ENCODE measurements at places on chromosomes 2 and 18.

DNA sequence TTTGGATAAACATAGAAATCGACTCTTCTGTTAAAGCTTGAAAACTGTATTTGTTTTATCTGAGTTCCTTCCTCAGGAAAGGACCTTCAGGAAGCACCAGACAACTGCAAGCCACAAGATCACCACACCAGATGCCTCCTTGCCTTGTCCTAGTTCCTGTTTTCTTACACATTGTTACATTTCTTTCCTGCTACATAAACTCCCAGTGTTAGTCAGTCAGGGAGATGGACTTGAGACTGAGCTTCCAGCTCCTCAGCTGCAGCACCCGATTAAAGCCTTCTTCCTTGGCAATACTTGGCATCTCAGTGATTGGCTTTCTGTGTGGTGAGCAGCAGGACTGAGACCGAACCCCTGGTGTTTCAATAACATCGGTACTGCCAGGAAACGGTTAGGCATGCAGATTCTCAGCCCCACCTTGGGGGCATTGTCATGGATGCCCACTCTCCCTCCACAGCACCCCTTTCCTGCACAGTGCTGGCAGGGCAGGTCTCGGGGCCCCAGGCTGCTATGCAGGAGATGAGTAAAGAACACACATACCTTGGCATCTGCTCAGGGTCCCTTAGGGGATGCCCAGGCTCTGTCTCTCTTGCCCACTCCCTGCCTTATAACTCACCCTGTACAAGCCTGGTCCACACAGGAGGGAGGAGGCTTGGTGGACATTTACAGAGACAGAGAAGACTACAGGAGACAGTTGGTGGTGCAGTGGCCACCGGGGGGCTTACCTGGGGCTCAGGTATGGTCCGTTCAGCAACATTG lies 32.6 kb downstream of the ANKMY1 start:
- DNase-seq = no peak

GRCh38 chr2:20418519-20418918 lies 28.4 kb upstream of the RHOB start:
- peak; percentile 15 for DNase-seq

DNA sequence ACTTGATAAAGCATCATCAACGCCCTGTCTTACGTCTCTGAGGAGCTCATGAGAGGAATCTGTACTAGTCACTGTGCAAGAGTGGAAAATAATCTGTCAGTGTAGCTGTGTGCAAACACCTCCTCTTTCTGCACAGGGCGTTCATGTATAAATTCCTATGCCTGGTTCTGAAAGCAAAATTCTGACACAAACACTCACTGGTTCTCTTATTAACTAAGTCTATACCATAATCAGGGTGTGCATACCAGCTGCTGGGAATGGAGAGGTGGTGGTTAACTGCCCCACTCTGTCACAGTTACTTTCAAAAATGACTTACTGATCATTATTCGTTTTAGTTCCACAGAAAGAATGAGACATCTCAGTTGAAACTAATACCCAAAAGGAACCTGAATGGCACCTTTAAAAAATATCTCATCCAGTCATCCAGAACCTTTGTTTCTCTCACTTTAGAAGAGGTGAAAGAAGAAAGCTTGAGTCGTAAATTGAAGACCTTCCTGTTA lies 35.7 kb downstream of the STK39 start:
- no peak for DNase-seq

GRCh38 chr18:79979843-79980242 lies 8.5 kb downstream of the TXNL4A start:
- DNase-seq = no peak

GRCh38 chr2:190210471-190210870 lies 109.2 kb downstream of the HIBCH start:
- DNase-seq = no peak

DNA sequence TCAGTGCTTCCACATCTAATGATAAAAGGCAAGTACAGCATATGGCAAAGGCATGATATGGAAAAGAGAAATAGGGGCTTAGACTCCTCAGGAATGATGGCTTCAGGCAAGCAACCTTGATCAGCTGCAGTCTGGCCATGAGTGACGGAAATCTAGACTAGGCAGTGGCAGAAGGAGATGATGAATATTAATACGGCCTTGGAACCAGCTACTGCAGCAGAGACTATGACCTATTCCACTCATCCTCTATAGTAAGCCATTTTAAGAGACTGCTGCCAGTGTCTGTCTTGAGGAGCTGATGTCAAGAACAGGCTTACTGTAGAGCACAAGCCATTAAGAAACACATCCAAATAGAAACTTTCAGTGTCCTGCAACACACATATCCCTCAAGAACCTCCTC lies 23.7 kb downstream of the ASXL2 start:
- DNase-seq = no peak

DNA sequence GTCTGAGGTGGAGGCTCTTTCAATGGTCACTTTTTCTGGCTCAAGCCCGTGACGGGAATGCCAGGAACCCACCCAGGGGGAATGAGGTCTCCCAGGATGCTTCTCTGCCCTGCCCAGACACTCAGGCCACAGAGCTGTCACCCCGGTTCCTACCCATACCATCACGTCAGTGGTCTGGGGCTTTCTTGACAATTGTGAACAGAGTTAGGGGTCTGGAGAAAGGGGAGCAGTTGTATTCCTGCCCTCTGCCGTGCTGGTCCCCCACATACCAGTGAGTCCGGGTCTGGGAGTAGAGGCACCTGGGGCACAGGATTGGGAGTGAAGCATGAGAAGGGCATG lies 97.2 kb downstream of the B3GNT2 start:
- DNase-seq = no peak

- DNase-seq = no peak
Measured at GRCh38 chr18:75122334-75122958, 86.5 kb downstream of the PTGR3 start.

- DNase-seq = no peak
Measured at GRCh38 chr2:109455731-109456691, 157.8 kb downstream of the SEPTIN10 start.

DNA sequence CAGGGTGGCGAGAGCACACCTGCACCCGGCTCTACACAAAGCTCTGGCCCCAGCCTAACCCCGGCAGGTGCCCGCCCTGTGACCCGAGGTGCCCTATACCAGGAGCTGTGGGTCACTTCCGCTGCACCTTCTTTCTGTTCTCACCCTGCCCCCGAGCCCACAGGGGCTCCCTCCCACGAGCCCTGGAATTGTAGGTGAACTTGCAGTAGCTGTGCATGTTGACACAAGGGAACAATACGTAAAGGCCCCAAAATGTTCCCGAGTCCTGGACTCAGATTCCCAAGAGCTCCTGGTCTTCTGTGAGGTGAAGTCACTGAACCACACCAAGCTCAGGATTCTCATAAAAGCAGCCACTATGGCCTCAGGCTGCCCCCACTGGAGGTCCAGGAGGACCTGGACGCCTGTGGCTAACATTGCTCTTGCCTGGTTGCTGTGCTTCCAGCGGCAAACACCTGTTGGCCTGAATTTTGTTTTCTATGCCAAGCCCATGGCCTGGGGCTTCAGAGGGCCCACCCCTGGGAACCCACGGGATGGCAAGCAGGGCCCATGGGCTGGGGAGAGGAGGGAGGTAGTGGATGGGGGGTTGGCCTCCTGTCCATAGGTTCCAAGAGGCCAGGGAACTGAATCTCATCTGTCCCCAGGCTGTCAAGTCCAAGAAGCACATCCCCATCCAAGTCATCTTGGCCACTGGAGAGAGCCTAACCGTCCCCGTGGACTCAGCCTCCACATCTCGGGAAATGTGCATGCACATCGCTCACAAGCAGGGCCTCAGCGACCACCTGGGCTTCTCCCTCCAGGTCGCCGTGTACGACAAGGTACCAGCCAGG lies 23.2 kb upstream of the GPR17 start:
- DNase-seq = peak; percentile 16

- DNase-seq = no peak
Measured at GRCh38 chr18:50373561-50374219, 1.2 kb upstream of the SKA1 start.

DNA sequence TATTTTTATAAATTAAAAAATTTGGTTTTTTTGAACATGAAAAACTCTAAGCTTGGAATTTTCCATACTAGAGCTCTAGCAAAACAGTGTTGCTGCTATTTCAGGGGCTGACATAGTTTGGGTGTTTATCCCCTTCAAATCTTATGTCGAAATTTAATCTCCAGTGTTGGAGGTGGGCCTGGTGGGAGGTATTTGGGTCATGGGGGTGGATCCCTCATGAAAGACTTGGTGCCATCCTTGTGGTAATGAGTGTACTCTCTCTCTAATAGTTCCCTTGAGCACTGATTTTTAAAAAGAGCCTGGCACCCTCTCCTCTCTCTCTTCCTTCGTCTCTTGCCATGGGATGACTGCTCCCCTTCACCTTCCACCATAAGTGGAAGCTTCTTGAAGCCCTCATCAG lies 244.6 kb upstream of the UBE2E3 start:
- no peak for DNase-seq

- no peak for DNase-seq
Measured at GRCh38 chr2:76668279-76668678, 853.9 kb downstream of the LRRTM4 start.

- DNase-seq = no peak
Measured at GRCh38 chr2:171595456-171595855, 73.2 kb downstream of the CYBRD1 start.

GRCh38 chr2:79994965-79995364 lies 309.6 kb downstream of the LRRTM1 start:
- no peak for DNase-seq
